Bone marrow (tissue), 2 donors: ENCODE measurements at places on chromosomes 13 and 19.

DNA sequence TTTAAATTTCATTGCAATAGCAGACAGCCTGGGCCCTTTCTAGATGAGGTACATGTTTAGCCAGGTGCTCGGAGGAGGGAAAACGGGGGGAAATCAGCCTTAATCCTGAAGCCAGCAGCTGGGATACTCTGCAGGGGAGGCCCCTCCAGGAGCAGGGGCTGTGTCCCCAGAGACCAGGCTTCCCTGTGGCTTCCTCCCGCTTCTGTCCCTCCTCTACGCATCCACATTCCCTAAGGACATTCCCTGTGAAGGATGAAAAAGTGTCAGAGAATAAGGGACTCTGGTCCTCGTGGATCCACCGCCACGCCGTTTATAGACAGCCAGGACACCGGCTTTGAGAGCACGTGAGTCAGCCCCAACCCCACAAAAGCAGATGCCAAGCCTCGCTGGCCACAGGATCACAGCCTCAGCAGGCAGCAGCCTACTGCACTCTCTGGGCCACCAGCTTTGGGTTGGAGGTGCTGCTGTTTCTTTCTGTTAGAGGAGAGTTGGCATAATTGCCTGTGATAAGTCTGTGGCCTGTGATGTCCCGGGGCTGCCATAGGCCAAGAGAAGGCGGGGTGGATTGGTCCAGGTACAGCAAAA is 36.7 kb upstream of the RANBP3 start:
- no peak for DNase-seq

GRCh38 chr13:95564091-95564490 is 11.6 kb downstream of the CLDN10 start:
- no peak for DNase-seq

GRCh38 chr13:20869540-20869939 is 33.0 kb downstream of the XPO4 start:
- no peak for DNase-seq

- no peak for DNase-seq
Observed at GRCh38 chr19:38793177-38793576, 4.2 kb downstream of the LGALS7B start.
